ENCODE measurements at places on chromosomes 2 and 18.

- DNase-seq = peak; percentile 96
Measured at GRCh38 chr2:207330912-207331311, 165.2 kb upstream of the KLF7 start.

DNA sequence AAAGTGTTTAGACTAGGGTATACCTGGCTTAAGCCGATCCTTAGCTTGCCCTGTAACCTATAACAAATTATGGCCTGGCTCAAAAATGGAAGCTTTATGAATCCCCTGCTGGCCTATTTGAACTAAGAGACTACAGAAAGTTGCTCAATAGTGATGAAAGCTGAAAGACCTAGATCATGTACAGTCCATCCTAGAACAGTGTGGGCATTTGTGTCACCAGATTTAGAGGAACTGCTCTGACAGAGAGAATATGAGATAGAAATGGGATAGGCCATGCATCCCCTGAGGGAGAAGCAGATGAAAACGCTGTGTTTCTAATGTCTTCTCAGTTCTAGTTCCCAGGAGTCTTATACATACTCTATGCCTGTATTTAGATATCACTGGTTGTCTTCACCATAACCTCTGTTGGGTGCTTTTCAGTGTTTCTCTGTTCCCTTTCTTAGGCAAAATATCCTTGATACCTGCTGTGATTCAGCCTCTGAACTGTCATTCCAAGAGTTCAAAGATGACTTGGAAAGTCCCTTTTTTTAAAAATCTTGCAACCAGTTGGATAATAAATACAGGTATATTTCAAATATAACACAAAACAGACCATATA is 246.9 kb upstream of the SLC39A10 start:
- no peak for DNase-seq

DNA sequence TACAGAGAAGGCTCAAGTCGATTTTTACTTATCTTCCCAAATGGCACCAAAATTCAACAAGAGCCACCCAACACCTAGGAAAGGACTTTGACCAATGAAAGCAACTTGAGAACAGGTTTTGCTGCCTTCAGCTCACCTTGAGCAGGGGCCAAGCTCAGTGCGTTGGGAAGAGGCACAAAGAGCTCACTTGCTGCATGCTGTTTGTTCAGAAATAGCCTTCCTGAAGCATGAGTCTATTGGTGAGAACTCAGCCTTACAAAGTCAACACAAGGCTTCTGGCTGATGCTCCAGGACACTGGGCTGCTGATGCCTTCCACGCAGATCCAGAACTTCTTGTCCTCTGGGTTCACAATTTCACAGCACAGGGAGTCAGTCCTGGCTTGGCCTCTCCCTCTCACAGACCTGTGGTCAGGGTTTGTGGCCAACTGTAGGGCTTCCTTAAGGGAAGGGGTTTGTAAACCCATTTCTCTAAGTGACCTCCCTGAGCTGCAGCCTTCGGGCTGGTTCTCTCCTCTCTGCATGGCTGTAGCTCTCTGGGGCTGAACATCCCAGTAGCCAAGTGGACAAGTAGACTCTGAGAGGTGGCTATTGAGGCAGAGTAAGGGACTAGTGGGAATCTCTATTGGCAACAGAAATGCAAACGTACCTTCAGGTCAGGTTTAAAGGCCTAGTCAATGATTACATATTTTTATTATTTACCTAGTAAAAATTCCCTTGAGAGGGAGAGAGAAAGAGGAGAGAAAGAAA is 124.7 kb upstream of the GATA6 start:
- DNase-seq = no peak

DNA sequence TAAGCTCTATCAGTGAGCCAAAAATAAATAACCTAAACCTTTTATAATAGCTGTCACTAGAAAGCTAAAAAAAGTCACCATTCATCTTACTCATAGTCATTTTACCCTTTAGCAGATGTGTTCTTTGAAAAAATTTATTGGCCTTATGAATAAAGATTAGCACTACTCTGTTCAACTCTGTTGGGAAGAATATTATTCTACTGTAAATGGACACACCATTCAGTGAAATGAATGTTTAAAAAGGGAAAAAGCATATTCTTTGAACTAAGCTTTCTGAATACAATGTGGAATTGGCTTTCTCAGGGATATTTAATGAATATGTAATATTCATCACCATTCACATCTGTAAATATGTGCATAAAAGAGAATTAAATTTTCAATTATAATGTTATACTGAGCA is 422.0 kb downstream of the CBLN2 start:
- DNase-seq = no peak

Data from AG10803 (cell line).